T-helper 2 cell treated with Interferon-gamma antibody and Interleukin-4, amounts not matched to agents 5 μg/mL and 100 μg/mL, for 36 hours (primary cell): ENCODE measurements at places on chromosomes 6 and 20.

DNA sequence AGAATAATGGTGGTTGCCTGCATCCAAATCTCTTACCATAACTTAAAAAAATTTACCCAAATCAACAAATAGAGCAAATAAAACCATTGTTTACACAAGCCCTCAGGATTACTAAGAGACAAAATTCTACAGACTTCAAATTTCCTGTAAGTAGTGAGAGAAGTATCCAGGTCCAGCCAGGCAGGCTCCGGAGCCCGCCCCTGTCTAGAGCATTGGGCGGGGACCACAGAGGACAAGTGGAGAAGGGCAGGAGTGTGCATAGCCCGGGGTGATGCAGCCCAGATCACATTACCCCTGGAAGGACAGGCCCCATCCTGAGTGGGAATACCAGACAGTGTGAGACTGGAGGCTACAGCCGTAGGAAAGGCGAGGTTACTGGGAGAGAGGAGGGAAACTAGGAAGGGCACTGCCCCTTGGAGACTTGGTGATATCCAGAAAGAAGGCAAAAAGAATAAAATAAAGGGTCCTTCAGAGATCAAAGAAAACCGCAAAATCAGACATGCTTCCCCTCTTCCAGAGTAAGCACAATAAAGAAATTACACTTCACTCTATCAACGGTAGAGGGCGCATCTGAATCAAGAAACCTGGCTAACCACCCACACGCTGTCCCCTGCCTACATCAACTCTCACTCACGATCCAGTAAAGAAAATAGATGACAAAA, 26.6 kb downstream of the RIN2 start:
- DNase-seq: peak; percentile 33
- peaks cover 4% of the 10 kb centered on the region for H3K27me3 ChIP-seq
- no peaks in the 10 kb centered on the region for H3K4me1 ChIP-seq
- H3K27ac ChIP-seq: no peak overlapping the region
- H3K36me3 ChIP-seq: no peaks in the 10 kb centered on the region
- no peak overlapping the region for H3K4me3 ChIP-seq

- no peaks in the 10 kb centered on the region for H3K36me3 ChIP-seq
- no peaks in the 10 kb centered on the region for H3K4me1 ChIP-seq
- no peak for DNase-seq
- H3K4me3 ChIP-seq: no peak overlapping the region
Observed at GRCh38 chr20:58019850-58020625, 208.4 kb downstream of the ANKRD60 start.

DNA sequence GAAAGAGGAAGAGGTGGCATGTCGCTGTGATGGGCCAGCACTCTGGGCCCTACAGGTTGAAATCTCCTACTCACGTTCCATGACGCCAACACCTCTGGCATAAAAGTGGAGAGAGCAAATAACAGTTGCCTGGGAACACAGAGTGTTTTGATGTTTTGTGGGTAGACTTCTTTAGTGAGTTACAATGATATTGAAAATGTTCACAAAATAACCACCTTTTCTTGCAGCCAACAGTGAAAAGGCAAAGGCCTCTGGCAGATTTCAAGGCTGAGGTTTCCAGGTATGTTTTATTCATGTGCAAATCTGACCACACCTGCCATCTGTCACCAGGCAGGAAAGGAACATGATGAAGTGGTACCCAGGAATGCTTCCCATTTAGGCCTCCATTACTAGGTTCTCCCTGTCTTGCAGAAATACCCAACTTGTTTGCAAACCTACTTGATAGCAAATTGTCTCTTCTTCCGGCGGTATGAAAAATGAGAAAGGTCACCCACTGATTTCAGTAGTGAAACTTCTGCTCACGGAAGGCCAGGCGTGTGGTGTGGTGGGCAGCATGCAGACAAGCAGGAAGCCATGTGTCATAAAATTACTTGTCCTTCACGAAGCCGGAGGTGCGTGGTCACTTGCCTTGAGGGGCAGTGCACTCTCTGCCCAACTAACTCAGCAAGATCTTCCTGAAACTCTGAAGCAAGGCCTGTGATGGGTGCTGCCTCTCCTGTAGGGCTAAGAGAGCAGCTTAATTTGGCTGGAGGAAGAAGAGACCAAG, 299.1 kb upstream of the PRDM1 start:
- H3K27me3 ChIP-seq: no peaks in the 10 kb centered on the region
- H3K4me3 ChIP-seq: peak overlapping the region; percentile 52
- H3K4me1 ChIP-seq: peaks cover 67% of the 10 kb centered on the region
- peak; percentile 67 for DNase-seq

GRCh38 chr6:92147246-92147645, 1272.1 kb downstream of the EPHA7 start:
- no peak overlapping the region for H3K4me3 ChIP-seq
- H3K27me3 ChIP-seq: no peaks in the 10 kb centered on the region
- no peak overlapping the region for H3K27ac ChIP-seq
- H3K36me3 ChIP-seq: no peaks in the 10 kb centered on the region
- no peak for DNase-seq
- no peaks in the 10 kb centered on the region for H3K4me1 ChIP-seq

DNA sequence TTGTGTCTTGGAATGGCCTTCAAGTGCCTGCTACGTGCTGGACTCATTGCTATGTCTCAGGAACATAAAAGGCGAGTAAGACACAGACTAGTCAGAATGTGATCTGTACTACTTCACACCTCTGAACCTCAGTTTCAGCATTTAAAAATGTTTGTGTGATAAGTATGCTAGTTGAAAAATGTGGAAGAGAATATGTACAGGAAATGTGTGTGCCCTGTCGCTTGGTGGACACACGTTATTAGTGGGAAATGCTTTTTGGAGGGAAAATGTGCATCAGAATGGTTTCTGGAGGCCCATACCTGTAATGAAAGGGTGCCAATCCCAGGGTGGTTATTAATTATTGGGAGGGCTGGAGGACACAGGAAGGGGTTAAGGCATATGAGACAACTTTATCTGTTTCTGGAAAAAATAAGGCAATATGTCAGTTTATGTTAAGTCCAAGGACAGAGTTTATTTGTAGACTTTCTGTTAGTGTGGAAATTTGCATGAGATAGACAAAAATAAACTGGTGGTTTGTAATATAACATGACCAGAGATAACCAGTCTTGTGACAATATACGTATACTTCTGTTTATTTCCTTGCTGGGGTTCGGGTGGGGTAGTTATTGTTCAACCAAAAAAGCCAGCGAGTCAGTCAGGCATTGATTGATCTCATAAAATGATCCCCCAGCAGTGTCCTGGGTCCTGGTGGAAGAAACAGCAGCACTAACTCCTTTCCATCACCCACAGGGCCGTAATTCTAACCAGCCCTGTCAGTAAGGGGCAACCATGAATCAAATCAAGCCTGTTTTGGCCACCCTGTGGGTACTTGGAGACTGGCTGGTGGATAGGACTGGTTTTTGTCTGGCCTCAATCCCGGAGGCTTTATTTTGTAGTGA, 117.9 kb downstream of the JARID2 start:
- DNase-seq: no peak
- peaks cover 36% of the 10 kb centered on the region for H3K4me1 ChIP-seq
- no peak overlapping the region for H3K4me3 ChIP-seq
- no peak overlapping the region for H3K27ac ChIP-seq
- H3K36me3 ChIP-seq: peaks cover 11% of the 10 kb centered on the region

- H3K4me1 ChIP-seq: peaks cover 60% of the 10 kb centered on the region
- DNase-seq: no peak
Observed at GRCh38 chr20:57434390-57434700, 43.1 kb downstream of the RBM38 start.

GRCh38 chr20:57391439-57392301, 474 bp downstream of the RBM38 start:
- H3K4me3 ChIP-seq: peak overlapping the region; percentile 89
- H3K36me3 ChIP-seq: peaks cover 45% of the 10 kb centered on the region
- DNase-seq: peak; percentile 57
- H3K4me1 ChIP-seq: peaks cover 40% of the 10 kb centered on the region
- H3K27me3 ChIP-seq: no peaks in the 10 kb centered on the region
- peak overlapping the region; percentile 95 for H3K27ac ChIP-seq

GRCh38 chr6:1233924-1234323, 78.0 kb upstream of the FOXQ1 start:
- no peaks in the 10 kb centered on the region for H3K36me3 ChIP-seq
- no peaks in the 10 kb centered on the region for H3K4me1 ChIP-seq
- no peak for DNase-seq
- H3K4me3 ChIP-seq: no peak overlapping the region
- H3K27me3 ChIP-seq: no peaks in the 10 kb centered on the region
- no peak overlapping the region for H3K27ac ChIP-seq

DNA sequence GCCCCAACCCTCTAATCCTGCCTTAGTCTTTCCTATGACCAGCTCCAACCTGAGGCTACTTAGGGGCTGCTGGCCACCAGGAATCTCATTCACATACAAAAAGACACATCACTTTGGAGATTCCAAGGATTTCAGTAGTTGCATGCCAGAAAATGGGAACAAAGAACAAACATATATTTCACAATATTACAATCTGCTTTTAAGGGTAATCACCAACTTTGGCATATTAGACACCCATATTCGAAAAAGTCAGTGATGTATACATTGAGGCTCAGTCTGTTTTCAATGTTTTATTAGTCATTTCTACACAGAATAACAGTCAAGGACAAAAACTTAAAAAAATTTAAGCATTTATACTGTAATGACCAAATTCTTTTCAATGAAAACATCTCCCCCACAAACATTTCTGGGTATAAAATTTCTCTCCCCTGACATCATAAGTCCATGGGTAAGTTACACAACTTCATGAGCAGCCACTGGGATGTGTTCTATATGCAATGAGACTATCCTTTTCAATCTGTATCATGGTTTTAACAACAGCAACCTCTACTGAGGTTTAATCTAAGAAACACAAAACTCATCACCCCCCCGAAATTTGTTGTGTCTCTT, 103.5 kb downstream of the MAP7 start:
- H3K27me3 ChIP-seq: peaks cover 19% of the 10 kb centered on the region
- H3K27ac ChIP-seq: no peak overlapping the region
- no peak for DNase-seq
- no peaks in the 10 kb centered on the region for H3K36me3 ChIP-seq
- no peak overlapping the region for H3K4me3 ChIP-seq
- no peaks in the 10 kb centered on the region for H3K4me1 ChIP-seq

- peaks cover 8% of the 10 kb centered on the region for H3K36me3 ChIP-seq
- no peaks in the 10 kb centered on the region for H3K27me3 ChIP-seq
- DNase-seq: no peak
- H3K4me1 ChIP-seq: peaks cover 49% of the 10 kb centered on the region
- H3K27ac ChIP-seq: peak overlapping the region; percentile 77
- peak overlapping the region; percentile 46 for H3K4me3 ChIP-seq
Observed at GRCh38 chr20:3818155-3819151, 1.9 kb upstream of the AP5S1 start.

DNA sequence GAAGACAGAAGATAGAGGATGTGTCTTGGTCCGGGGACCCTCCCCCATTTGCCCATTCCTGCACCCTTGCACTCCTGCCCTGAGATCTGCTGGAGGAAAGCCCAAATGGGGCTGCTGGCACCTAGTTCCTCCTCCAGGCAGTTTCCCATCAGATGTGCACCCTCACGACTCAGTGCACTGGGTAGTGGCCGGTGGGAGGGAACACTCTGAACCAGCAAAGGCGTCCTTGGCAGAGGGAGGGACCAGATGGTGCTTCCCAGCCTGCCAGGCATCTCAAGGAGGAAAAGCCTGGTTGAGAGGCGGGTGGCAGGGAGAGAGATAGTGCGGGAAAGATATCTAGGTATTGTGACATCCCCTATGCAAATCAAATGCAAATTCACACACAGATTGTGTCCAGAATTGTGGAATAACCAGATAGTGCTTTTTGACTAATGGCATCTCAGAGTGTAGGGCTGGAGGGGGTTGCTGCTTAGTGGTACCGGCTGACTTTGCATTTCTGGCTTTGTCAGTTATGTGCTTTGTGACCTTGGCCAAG, 19.5 kb downstream of the TMEM151B start:
- peaks cover 38% of the 10 kb centered on the region for H3K27me3 ChIP-seq
- H3K27ac ChIP-seq: no peak overlapping the region
- DNase-seq: no peak
- no peaks in the 10 kb centered on the region for H3K4me1 ChIP-seq

GRCh38 chr6:22071270-22072041, 225.4 kb downstream of the PRL start:
- peaks cover 30% of the 10 kb centered on the region for H3K4me1 ChIP-seq
- no peaks in the 10 kb centered on the region for H3K27me3 ChIP-seq
- no peak overlapping the region for H3K27ac ChIP-seq
- H3K4me3 ChIP-seq: no peak overlapping the region

DNA sequence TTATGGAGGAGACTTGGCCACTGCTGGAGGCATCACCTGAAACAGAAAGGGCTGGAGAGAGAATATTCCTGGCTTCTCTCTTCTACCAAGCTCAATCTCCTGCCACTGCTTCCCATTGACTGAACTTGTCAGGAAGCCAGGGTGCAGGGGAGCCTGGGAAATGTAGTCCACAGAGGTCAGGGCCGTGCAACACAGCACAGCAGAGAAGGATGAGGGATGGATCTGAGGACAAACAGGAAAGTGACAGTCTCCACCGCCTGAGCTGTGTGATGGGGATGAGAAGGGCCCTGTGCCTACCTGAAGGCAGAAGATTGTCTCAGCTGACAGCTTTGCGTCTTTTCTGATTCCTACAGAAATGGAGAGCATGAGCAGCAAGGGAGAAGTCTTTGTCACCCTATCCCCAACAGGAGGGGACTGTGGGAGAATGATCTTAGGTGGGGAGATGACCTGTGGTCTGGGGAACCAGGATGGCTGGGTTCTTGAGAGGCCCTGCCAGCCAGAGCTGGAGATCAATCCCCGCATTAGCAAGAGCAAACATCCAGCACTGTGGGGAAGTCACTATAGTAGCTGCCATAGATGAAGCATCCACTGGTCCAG, 114.2 kb downstream of the SNX5 start:
- peaks cover 3% of the 10 kb centered on the region for H3K27me3 ChIP-seq
- peak overlapping the region; percentile 5 for H3K27ac ChIP-seq

- H3K4me3 ChIP-seq: no peak overlapping the region
- no peaks in the 10 kb centered on the region for H3K36me3 ChIP-seq
- peaks cover 3% of the 10 kb centered on the region for H3K4me1 ChIP-seq
- peaks cover 2% of the 10 kb centered on the region for H3K27me3 ChIP-seq
- peak; percentile 20 for DNase-seq
- H3K27ac ChIP-seq: no peak overlapping the region
Observed at GRCh38 chr6:142692942-142693341, 252.0 kb downstream of the HIVEP2 start.

DNA sequence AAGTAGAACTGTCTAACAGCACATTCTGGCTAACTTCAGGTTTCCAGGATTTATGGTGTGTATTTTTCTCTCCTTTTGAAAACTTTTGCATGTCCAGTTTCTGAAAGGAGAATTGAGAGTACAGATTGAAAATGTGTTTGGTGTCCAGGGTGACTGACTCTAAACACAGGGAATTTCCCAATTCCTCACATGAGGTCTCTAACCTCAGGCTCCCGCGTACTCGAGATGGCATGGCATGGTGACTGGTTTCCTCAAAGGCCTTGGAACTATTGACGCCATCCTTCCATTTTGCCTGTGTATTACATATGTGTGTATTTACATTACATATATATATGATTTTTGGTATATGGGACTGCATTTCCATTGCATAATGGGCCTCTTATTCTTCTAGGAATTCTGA, 52.5 kb downstream of the PRND start:
- no peak for DNase-seq
- H3K27ac ChIP-seq: no peak overlapping the region
- no peaks in the 10 kb centered on the region for H3K4me1 ChIP-seq
- H3K27me3 ChIP-seq: peaks cover 3% of the 10 kb centered on the region
- H3K4me3 ChIP-seq: no peak overlapping the region
- H3K36me3 ChIP-seq: peaks cover 8% of the 10 kb centered on the region

- DNase-seq: no peak
- H3K27ac ChIP-seq: peak overlapping the region; percentile 67
- peaks cover 2% of the 10 kb centered on the region for H3K36me3 ChIP-seq
Observed at GRCh38 chr6:25369036-25369432, 89.9 kb downstream of the CARMIL1 start.
